ENCODE measurements at places on chromosomes 5 and 9. TPM values are rescaled to one million over a fixed set of nuclear protein-coding genes. Genes with fewer than 3 reads are reported as not detected.

DNA sequence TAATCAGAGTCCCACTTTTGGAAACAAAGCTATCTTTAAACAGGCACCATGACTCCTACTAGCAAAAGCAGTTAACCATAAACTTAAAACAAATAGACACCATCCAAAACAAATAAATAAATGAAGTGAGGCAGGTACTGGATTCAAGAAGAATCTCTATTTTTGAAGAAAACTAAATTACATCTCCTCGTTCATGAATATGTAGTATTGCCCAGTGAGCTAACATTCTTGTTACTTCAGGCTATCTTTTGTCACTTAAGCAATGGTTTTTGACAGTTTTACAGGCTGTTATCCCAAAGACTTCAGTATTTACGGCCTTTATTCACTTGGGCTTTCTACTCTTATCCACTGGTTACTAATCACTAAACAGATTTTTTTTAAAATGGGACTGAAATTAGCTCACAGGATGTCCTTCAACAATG lies 242.5 kb downstream of the MLLT3 start:
- H3K27me3 ChIP-seq: no peaks in the 10 kb centered on the region
- no peak for DNase-seq
- H3K4me3 ChIP-seq: no peak overlapping the region

DNA sequence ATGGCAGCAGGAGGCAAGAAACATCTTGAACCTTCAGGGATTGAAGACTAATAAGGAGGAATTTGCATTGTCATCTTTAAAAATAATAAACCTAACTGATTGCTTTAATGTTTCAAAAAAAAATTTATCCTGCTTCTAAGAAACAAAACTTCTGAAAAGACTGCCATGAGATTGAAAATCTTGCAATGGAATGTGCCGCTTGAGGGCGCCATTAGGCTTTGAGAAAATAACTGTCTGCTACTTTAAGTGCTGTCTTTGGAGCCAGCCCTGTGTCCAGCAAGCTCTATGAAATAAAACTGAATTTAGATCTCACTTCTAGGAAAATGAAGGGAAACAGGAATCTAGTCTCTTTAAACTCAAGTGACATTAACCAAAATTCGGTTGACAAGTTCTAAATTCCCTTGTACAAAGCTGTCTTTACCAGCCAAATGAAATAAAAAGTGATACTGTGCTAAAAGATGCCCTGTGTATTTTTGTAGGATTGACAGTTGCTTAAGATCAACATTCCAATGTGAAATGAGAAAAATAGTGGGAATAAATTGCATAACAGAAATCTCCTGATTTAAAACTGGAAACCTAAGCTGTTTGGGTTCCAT lies 79.4 kb downstream of the ESM1 start:
- DNase-seq: peak; percentile 89
- no peaks in the 10 kb centered on the region for H3K27me3 ChIP-seq
- no peaks in the 10 kb centered on the region for H3K4me1 ChIP-seq
- H3K4me3 ChIP-seq: no peak overlapping the region

GRCh38 chr5:135315386-135315785 lies 83.6 kb downstream of the MACROH2A1 start:
- no peaks in the 10 kb centered on the region for H3K36me3 ChIP-seq
- H3K27ac ChIP-seq: no peak overlapping the region
- no peak overlapping the region for H3K4me3 ChIP-seq
- DNase-seq: no peak
- H3K4me1 ChIP-seq: no peaks in the 10 kb centered on the region
- no peaks in the 10 kb centered on the region for H3K27me3 ChIP-seq

GRCh38 chr5:58211441-58211840 lies 248.4 kb downstream of the PLK2 start:
- H3K36me3 ChIP-seq: no peaks in the 10 kb centered on the region
- H3K4me3 ChIP-seq: no peak overlapping the region
- H3K4me1 ChIP-seq: no peaks in the 10 kb centered on the region

DNA sequence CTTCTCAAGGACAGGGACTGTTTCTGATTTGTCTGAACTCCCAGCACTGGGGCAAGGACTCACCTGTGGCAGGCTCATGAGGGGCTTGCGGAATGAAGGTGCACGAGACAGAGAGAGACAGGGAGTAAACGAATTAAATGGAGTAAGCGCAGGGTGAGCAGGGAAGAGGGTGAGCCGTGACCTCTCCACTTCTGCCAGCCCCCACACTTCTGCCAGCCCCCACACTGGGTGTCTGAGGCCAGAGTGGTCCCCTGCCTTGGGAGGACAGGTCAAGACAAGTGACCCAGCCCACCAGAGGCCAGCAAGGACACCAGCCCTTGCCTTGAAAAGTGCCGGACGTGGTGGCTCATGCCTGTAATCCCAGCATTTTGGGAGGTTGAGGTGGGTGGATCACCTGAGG lies 37.2 kb downstream of the DAB2IP start:
- no peaks in the 10 kb centered on the region for H3K36me3 ChIP-seq
- peak; percentile 32 for DNase-seq
- H3K4me1 ChIP-seq: no peaks in the 10 kb centered on the region
- no peak overlapping the region for H3K27ac ChIP-seq

DNA sequence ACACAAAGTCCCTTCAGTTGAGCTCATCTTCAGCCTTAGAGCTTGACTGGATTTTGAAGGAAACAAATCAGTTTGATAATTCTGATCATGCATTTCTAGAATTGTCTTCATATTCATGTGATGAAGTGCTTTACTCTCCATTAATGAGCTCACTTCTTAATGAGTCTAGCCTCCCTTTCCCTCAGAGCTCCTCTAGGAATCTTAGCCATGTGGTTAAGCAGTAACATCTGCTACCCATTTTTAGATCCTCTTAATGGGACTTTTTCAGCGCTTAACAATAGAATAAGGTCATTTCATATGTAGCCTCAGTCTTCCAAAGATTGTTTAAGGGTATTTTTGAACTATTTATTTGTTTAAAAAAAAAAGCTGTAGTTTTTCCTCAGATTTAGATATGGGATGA lies 36.9 kb upstream of the LURAP1L start:
- H3K27me3 ChIP-seq: no peaks in the 10 kb centered on the region
- H3K4me3 ChIP-seq: no peak overlapping the region
- no peak for DNase-seq
- H3K27ac ChIP-seq: no peak overlapping the region

GRCh38 chr5:143495110-143495509 lies 91.6 kb upstream of the NR3C1 start:
- no peak overlapping the region for H3K27ac ChIP-seq
- no peaks in the 10 kb centered on the region for H3K36me3 ChIP-seq
- no peaks in the 10 kb centered on the region for H3K27me3 ChIP-seq
- no peak for DNase-seq

DPYSL3 gene
- 288 TPM for total RNA-seq

SPINK7 gene
- total RNA-seq: not detected

DNA sequence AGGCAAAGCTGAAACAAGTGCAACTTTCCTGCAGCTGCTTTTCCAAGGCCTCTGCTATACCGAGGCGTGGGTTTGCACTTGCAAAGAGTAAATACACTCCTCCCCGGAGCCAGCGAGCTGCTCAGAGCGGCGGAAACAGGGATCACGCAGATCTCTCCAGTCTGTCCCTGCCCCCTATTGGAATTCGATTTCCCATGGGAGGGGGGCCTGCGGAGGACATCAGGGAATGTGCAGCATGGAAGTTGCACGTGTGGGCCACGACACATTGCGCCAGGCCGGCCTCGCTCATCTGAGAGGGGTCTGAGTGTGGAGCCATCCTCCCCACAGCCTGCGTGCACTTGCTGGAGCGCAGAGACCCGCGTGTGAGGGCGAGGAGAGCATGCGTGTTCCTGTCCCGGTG lies 104.3 kb upstream of the PHYKPL start:
- no peaks in the 10 kb centered on the region for H3K4me1 ChIP-seq
- H3K4me3 ChIP-seq: no peak overlapping the region
- peak; percentile 70 for DNase-seq
- no peaks in the 10 kb centered on the region for H3K27me3 ChIP-seq

DNA sequence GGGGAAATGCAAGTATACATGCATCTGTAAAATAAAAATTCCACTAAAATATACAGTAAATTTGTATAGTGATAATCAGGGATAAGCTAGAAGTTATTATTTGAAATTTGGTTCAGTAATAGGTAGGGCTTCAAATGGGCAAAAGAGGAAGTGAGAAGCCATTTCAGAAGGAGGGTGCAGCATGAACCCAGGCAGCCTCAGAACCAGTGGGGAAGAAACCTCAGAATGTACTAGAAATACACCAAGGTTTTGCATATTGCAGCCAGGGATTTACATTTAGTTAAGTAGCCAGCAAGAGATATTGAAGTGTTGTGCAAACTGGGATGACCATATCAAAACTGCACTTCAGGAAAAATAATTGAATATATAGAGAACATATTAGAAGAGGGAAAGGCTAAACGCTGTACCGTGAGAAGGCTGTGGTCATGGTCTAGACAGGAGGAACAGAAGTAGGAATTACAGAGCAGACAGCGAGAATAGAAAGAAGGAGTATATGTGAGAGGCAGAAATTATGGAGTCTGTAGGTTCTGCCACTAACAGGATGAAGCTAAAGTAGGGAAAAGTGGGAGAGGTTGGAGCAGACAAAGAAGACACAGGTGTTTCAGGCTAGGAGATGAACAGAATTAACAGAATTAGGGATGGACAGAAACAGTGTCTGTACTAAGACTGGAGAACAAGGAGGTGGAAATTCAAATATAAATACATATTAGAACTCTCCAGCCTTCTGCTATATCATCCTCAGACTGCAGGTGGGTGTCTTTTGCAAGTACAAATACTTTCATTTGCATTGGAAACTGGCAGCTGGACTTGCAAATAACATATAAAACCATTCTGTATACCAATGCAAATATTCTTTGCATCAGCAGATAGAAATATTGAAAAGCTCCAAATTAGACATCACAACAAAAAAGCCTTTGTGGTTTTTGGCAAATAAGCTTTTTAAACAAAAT lies 335.6 kb downstream of the ZNF608 start:
- H3K27ac ChIP-seq: no peak overlapping the region
- H3K4me1 ChIP-seq: no peaks in the 10 kb centered on the region
- H3K4me3 ChIP-seq: no peak overlapping the region
- no peaks in the 10 kb centered on the region for H3K36me3 ChIP-seq
- no peaks in the 10 kb centered on the region for H3K27me3 ChIP-seq

DNA sequence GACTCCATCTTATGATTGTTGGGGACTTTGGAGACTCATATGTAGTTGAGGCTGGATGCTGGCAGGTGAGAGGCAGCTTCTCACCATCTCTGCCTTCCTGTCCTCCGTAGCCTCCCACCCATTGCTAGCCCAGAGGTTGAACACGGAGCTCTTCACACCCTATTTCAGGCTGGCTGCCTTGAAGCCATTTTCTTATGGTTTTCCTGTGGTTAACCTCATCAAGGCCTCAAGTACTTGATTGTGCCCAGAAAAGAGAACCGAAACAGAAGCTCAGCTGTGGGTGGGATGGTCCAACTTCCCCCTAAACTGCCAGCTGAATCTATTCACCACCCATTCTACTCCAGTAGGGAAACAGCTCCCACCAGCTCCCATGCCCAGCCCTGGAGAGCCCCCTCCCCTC lies 102.9 kb downstream of the LIFR start:
- no peaks in the 10 kb centered on the region for H3K4me1 ChIP-seq
- no peaks in the 10 kb centered on the region for H3K27me3 ChIP-seq
- H3K36me3 ChIP-seq: peaks cover 2% of the 10 kb centered on the region
- no peak for DNase-seq

DNA sequence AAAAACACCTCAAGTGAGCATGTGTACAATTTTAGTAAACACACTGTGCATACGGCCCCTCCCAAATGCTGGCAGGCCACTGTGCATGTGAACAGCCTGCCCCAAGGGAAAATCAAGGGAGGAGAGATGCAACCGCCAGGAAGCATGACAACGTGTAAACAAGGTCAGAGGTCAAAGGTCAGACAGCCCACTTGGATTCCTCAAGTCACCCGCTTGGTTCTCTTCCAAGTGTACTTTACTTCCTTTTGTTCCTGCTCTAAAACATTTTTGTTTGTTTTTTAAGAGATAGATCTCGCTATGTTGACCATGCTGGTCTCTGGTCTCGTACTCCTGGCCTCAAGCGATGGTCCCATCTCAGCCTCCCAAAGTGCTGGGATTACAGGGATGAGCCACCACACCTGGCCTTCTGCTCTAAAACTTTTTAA lies 126.7 kb upstream of the SHB start:
- H3K27me3 ChIP-seq: no peaks in the 10 kb centered on the region
- no peaks in the 10 kb centered on the region for H3K4me1 ChIP-seq
- H3K36me3 ChIP-seq: no peaks in the 10 kb centered on the region

SYK gene
- total RNA-seq: 15.0 TPM

CARTPT gene
- not detected for total RNA-seq

DNA sequence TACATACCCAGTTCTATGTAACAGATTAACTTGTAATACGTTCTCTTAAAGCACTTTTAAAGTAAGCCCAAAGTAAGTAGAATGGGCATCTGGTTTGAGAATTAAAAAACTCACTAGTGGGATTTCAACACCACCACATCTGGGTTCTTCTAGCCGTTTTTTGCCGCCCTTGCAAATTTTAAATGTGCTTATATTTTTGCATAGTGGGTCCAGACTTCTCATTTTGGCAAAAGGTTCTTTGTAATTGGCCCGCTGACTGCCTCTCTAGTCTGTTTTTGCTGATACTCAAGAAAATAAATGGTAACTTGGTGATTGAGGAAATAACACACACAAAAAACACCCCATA lies 582 bp upstream of the FBXO4 start:
- H3K27me3 ChIP-seq: no peaks in the 10 kb centered on the region
- DNase-seq: no peak
- peak overlapping the region; percentile 86 for H3K4me3 ChIP-seq
- peaks cover 2% of the 10 kb centered on the region for H3K36me3 ChIP-seq

DNA sequence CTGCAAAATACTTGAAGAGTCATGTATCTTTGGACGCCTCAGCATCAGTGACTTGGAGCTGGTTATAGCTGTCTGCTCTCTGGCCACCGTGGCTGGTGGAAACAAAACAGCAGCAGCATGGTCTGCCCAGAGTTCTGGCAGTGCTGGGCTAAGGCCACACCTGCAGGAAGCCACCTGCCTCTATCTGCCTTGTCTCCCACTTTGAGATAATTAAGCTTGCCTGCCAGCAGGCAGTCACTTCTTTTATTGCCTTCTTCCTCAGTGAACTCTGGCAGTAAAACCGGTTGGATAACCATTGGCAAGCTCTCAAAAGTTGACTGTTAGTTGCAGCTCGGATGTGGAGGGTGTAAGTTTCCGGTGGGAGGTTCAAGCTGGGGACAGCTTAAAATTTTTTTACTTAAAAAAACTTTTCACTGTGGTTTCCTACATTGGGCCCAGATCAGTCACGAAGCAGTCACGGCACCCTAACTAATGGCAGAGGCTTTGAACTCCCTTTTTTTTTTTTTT lies 4.9 kb downstream of the SMIM3 start:
- H3K27me3 ChIP-seq: no peaks in the 10 kb centered on the region
- peaks cover 6% of the 10 kb centered on the region for H3K4me1 ChIP-seq
- no peak for DNase-seq
- H3K36me3 ChIP-seq: no peaks in the 10 kb centered on the region
- H3K27ac ChIP-seq: peak overlapping the region; percentile 94
- no peak overlapping the region for H3K4me3 ChIP-seq

GRCh38 chr5:158952951-158953350 lies 146.8 kb downstream of the EBF1 start:
- DNase-seq: no peak
- no peaks in the 10 kb centered on the region for H3K4me1 ChIP-seq
- no peaks in the 10 kb centered on the region for H3K27me3 ChIP-seq
- no peaks in the 10 kb centered on the region for H3K36me3 ChIP-seq
- H3K27ac ChIP-seq: no peak overlapping the region
